NCI-H748 treated with DMSO at 0.1 percent for 48 hours (cell line): ENCODE measurements at places on chromosomes 11 and 22.

DNA sequence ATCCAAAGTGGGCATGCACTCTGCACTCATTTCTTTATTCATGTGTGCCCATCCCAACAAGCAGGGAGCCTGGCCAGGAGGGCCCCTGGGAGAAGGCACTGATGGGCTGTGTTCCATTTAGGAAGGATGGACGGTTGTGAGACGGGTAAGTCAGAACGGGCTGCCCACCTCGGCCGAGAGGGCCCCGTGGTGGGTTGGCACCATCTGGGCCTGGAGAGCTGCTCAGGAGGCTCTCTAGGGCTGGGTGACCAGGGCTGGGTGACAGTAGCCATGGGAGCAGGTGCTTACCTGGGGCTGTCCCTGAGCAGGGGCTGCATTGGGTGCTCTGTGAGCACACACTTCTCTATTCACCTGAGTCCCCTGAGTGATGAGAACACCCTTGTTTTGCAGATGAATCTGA is 129.3 kb upstream of the B3GAT1 start:
- no peak for DNase-seq

- no peak for DNase-seq
These were observed 96.3 kb downstream of the PLEKHA7 start for GRCh38 chr11:16917941-16918340.

GRCh38 chr11:33664827-33665226 is 35.8 kb downstream of the C11orf91 start:
- no peak for DNase-seq

- no peak for DNase-seq
These were observed 64.2 kb downstream of the HIPK3 start for GRCh38 chr11:33321422-33321821.

DNA sequence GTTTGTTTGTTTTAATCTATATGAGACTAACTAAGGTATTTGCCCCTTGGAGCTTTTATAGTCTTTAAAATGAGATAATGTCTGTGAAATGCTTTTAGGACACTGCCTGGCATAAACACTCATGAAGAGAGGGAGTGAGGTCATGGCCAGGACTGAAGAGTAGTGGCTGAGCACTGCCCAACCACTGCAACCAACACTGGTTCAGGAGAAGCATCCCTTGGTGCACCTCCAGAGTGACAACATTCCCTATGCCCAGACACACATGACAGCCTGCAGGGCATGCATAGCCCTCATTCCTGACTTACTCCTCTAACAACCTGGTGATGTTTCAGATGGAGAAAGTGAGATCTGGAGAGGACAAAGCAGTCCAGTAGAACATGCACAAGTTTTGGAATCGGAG is 36.1 kb downstream of the ME3 start:
- DNase-seq: no peak

- DNase-seq: no peak
These were observed 364.9 kb downstream of the BRD1 start for GRCh38 chr22:49462795-49463194.

DNA sequence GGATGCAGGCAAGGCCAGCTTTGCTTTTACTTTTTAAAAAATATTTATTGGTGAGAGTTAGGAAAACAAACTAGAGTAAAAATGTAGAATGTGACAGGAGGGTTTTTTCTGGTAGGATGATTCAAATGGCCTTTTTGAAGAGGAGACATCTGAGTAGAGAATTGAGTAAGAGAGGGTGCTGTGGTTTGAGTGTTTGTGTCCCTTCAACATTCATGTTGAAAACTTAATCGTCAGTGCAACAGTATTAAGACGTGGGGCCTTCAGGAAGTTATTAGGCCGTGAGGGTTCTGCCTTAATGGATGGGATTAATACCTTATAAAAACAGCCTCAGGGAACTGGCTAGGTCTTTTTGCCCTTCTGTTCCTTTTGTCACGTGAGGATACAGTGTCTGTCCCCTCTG is 288.8 kb upstream of the C11orf87 start:
- DNase-seq: no peak

DNA sequence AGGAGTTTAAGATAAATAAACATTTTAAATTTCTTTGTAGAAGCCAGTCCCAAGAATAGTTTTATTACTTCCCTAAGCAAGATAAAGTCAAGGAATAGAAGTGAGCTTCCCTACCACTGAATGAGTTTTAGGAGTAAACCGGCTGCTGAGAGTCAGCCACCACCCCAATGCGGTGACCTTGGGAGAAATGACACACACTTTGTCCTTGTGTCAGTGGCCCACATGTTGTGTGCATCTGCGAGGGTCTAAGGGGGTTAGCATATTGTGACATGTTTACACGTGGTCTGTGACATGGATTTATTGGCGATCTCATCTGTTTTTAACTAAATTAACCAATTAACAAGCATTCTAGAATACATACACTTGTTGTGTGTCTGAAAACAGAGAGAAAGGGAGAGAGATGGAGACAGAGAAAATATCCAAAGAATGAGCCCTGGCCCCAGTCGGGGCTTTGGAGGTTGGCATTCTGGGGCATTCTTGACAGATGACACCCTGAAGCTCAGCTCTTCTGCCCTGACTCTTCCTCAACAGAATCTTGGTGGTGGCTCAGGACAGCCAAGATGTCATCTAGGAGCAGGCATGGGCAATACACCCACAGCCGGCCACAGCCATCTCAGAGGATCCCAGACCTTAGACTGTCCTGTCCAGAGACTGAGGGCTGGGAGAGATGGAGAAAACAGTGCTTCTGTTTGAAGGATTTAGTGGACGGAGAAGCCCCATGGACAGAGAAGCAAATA is 29.7 kb upstream of the TMPRSS4 start:
- DNase-seq: no peak

DNA sequence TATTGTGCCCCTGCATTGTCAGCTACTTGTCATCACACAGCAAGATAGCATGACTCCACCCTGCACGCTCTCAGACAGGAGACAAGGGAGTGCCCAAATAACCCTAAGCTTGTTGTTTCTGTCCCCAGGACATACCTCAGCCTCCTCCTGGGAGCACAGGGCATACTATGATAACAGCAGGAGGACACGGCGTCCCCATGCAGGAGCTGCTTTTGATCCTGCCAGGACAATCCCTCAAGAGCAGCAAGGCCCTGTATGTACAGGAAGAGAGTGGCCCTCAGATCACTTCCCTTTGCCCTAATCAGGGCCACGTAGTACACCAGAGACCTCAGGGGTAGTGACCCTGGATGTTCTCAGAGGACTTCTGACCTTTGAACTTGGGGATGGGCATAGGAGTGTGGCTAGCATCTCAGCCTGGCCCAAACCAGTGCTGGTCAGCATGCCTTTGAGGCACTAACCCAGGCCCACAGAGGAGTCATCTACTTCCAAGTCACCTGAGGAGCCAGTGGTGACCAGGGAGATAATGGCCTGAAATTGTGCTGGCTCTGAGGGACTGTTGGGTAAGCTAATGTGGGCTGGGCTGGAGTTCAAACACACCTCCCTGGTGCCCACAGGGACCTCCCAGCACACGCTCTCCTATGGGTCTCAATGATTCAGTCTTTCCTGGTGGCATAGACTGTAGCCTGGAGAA is 9.2 kb downstream of the APOA4 start:
- DNase-seq: no peak

DNA sequence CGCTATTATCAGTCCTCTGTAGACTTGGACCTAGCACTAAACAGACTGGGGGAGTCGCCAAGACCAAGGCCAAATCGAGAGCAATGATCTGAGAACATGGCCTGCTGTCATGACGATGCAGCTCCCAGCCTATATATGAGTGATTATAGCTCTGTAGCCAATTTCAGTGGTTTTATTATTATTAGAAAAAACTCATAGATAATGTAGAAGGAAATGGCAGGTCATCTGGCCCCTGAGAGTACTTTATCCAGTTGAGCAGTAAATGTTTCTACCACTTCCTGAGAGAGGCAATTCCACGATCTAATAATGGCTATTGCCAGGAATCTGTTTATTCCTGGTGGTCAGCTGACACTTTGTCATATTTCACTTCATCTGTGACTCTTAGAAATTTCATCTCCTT is 666.7 kb downstream of the OPCML start:
- DNase-seq: no peak

DNA sequence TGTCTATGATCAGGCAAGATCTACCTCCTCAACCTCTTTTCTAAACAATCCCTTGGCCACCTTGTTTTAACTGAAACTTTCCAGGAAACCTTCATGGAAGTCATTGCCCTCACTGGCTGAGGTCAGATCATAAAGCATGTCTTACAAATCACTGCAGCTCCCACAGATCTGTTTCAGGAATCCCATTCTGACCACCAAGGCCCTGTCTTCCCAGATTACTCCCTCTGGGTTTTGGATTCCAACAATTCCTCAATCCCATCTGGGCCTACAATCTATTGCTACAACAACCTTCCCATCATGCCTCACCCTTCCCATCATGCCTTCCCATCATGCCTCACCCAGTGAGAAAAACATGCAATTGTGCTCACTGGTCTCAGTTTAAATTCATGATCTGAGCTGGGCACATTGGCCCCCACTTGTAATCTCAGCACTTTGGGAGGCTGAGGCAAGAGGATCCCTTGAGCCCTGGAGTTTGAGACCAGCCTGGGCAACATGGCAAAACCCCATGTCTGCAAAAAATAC is 15.9 kb downstream of the ADAMTS15 start:
- DNase-seq: no peak

- DNase-seq: no peak
These were observed 25.7 kb upstream of the LRRC55 start for GRCh38 chr11:57155838-57156607.

- no peak for DNase-seq
These were observed 159.7 kb downstream of the FAT3 start for GRCh38 chr11:92384358-92384757.

- DNase-seq: no peak
These were observed 239.7 kb downstream of the CTTN start for GRCh38 chr11:70637949-70638583.

DNA sequence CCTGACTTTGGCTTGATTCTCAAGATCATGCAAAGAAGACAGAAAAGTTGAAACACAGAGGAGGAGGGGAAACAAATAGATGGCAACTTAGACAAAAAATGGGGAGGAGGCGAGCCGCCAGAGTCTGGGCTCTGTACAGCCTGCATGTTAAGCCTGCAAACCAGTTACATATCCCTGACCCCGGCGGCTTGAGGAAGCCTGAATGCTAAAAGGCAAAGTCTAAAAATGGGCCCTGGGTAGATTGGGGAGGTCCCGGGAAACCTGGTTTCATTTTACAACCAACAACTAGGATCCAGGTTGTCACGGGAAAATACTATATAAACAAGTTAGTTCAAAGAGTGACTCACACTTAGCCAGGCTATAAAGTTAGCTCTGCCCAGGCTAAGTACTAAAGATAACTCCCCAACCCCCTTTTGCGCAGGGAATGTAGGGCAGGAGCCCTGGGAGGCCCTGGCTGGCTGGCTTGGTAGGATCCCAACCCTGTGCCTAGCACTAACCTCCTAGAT is 18.8 kb upstream of the ZBTB16 start:
- DNase-seq: no peak

GRCh38 chr11:86593833-86594232 is 78.6 kb downstream of the ME3 start:
- DNase-seq: no peak

- no peak for DNase-seq
These were observed 18.5 kb upstream of the FEZ1 start for GRCh38 chr11:125514336-125515101.

DNA sequence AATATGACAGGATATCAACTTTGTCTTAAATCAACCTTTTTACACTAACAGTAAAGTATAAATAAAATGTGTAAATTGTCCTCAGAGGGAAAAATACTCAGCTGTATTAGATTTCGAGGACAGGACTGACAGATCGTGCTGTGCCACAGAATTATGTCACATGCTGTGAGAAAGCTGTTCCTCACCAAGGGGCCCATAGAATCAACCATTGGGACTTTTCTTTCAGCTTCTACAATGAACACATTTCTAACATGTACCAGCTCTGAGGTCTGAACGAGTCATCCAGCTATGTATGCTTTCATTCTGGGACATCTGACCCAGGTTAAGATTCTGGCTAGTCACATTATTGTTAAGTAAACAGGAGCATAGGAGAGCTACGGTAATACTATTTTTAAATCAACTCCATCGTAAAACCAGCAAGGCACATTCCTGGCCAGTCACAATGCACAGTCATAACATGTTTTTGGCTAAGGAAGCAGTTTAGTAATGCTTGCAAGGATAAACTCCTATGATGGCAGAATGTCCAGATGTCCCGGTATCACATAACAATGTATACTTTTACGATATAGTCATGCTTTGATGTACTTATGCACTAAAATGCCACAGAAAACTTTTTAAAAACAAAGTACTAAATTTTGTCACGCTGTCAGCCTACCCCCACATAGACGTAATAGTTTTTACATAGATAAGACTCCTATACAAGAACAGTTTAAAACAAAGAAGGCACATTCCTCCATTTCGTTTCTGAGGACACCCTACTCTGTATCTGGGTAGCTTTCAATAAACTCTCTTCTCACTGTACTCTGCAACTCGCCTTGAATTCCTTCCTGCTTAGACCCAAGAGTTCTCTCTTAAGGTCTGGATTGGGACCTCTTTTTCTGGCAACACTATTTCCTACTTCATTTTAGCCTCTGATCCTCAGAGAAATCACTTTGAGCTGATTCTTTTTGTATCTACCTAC is 27.4 kb downstream of the ZNF214 start:
- DNase-seq: no peak

- DNase-seq: no peak
These were observed 9.4 kb downstream of the DGCR8 start for GRCh38 chr22:20089226-20089976.

DNA sequence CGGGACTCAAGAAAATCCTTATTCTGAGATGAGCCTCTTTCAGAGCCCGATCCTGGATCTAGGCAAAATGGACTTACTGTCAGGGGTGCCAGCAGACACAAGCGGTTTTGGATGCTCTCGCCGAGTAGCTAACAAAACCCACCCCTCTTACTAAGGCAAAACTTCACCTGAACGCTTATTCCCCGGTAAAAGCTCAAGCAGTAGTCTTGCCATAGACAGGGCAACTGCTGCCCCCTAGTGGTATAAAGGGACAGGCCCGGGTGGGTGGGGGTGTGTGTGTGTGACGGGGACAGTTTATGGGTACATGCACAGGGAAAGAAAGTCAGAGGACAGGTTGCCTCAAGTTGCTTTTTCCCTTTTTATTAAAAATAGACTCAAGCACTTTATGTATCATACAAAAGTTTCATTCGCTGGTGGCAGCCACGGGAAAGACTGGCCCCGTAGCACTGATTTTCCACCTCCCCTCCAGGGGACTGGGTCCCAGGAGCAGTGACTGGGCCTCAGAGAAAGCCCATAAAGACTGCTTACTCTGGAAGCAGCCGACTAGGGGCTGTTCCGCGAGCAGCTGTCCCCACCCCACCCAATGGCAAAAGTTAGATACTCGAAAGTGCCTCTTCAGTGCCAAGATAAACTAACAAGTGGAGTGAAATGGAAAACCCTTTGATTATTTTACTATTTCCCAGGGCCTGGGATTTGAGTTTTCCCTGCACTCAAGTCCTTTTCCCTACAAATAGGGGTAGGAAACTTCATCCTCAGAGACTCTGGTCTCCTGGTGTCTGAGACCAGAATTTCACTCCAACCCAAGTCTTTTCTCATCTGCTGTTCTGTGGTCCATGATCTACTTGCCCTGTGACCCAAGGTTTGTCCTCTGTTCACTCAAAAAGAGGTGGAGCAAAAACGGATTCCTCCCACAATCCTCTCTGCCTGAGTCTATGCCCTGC is 4.7 kb downstream of the YPEL4 start:
- peak; percentile 39 for DNase-seq

GRCh38 chr22:25359601-25360261 is 140.3 kb downstream of the CRYBB2 start:
- no peak for DNase-seq

GRCh38 chr11:130188047-130188446 is 28.5 kb downstream of the ST14 start:
- DNase-seq: no peak
